Activated CD8-positive, alpha-beta memory T cell treated with anti-CD3 and anti-CD28 coated beads, Interleukin-2, amount 10 ng/mL, durations not matched to agents 7 days and 5 days (primary cell): ENCODE measurements at places on chromosomes 4 and X.

DNA sequence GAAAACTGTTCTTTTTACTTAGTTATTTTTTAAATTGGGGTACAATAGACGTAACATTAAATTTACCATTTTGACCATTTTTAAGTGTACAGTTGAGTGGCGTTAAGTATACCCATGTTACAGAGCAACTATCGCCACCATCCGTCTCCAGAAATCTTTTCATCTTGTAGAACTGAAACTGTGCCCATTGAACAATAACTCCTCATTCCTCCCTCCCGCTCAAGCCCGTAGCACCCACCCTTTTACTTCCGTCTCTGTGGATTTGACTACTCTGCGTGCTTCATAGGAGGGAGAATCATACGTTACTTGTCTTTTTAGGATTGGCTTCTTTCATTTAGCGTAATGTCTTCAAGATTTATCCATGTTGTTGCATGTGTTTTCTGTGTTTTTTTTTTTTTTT is 55.3 kb downstream of the TMEM131L start:
- DNase-seq: no peak

- no peak for DNase-seq
These were observed 428.2 kb upstream of the GALNT7 start for GRCh38 chr4:172740434-172740833.

DNA sequence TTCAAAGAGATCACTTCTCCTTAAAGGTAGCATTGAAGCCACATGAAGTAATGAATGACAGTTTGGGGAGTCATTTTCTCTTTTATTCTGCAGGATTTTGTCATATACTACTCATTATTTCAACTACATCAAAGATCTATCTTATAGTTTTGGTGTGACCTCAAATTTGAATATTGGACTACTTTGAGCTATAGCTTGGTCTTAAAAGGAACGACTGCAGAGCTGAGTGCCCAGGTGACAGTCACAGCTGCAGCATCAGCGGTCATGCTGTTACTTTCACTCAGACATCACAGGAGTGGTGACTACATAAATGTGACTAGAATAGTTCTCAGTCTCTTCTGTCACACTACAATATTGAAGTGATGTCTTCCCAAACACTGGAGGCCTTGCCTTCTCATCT is 10.7 kb upstream of the SPCS3 start:
- no peak for DNase-seq

DNA sequence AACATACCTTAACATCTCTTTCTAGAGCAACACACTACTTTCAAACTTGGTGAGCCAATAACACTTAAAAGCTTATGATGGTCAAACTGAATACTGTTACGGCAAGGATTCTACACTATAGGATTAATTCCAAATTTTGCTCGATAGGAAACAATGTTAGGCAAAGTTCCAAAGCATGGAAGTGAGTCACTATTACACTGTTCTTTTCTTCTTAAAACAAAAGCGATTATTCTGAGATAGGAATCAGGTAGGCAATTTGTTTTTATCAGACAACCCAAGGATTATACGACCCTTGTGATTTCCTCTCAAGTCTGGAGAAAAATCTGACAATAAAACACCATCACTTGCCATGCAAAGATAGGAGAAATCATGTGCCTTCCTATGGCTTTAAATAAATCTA is 81.5 kb downstream of the HUWE1 start:
- DNase-seq: no peak

DNA sequence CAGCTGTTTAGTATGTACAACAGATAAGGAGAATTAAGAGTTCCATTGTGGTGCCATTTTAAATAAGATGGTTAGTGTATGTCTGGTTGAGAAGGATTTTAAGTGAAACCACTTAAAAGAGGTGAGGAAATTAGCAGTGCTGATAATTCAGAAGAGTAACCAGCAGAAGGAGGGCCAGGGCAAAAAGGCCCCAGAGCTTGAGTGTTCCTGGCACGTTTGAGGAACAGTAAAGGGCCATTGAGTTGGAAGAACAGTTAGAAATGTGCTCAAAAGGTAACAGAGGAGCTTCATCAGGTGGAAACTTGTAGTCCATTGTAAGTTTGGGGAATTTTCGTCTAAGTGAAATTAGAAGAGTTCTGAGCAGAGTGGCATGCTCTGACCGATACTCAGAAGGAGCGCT is 606.2 kb upstream of the ZFP42 start:
- no peak for DNase-seq

GRCh38 chrX:55593756-55594257 is 29.4 kb upstream of the FOXR2 start:
- no peak for DNase-seq

DNA sequence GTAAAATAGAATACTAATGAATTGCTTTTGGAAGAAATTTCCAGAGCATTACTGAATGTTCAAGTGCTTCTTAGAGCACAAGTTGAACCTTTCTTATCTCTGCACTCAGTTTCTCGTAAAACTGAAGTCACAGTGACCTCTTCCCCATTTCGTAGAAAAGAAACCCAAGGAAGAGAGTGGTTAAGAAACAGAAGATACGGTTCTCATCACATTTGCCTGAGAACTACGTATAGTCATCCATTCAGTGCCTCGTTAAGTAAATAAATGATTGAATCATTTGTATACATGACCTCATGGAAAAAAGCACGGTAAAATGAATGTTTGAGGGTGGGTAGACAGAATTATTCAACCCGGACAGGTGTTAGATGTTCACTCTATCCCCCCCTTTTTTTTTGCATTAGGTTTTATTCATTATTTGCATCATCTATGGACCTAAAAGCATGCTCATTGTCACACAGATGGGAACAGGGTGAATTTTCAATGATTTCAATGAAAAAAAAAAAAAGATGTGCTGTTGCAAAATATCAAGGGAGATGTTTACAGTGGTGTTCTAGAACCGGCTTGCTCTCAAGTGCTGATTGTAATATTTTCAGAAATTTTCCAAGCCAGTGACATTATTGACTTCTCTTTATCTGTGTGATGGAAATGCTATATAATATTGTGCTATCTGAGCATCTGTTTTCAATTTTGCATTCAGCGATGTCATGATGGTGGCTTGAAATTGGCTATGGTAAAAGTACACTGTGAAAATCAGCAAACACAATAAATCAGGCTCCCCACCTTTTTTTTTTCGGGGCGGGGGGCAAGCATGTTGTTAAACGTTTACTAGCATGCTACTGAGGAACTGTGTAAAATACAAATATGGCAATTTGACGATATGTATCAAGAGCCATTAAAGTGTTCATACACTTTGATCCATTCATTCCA is 4.3 kb downstream of the RHOH start:
- DNase-seq: peak; percentile 39

DNA sequence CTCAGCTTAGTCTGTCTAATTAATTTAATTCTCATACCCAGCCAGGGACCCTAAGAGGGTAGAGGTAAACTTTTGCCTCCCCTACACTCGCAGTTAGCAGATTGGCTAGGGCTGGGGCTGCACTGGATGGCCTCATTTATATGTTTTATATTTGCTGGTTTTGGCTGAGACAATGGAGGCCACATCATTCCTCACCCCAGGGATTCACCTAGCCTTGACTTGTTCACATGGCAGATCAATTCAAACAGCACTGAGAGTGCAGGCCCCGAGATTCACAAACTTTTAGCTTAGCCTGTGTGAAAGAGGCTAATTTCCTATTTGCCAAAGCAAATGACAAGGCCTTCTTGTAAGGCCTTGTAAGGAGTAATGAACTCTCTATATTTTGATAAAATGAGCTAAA is 844.4 kb downstream of the ARAP2 start:
- no peak for DNase-seq
